WTC11 (cell line): ENCODE measurements at places on chromosomes 1 and 21. TPM values are rescaled to one million over a fixed set of nuclear protein-coding genes. Genes with fewer than 3 reads are reported as not detected.

DNA sequence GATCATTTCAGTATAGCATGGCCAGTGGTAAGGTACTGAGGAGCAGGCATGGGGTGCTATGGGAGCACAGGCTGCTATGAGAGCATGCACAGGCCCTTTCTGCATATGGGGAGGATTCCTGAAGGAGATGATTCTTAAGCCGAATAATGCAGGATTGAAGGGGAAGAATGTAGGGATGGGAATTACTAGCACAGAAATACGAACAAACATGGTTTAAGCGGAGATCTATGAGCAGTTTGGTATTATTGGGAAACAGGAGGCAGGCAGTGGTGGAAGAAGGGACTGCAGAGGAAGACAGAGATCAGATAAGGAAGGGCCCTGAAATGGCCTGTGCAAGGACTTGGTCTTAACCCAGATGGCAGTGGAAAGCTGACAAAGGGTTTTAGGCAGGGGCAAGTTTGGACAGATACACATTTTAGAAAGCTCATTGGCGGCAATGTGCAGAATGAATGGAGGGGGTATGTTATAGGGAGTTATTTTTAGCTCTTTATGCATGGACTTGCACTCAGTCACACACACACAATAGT lies 1.7 kb downstream of the OSCP1 start:
- H3K27me3 ChIP-seq: peaks cover 4% of the 10 kb centered on the region
- no peak overlapping the region for H3K27ac ChIP-seq

The HFM1 gene
- 1.7 to 3.8 TPM (median 3.4 TPM) in 3 replicates for total RNA-seq

The PROK1 gene
- not detected in 3 replicates for total RNA-seq

The CLEC20A gene
- not detected in 3 replicates for total RNA-seq
